Testis (tissue), 5 donors: ENCODE measurements at places on chromosomes 12 and 14. TPM values are rescaled to one million over a fixed set of nuclear protein-coding genes. Genes with fewer than 3 reads are reported as not detected.

- DNase-seq: peak; percentile 26
These were observed 47.1 kb downstream of the GIT2 start for GRCh38 chr12:109949089-109949488.

- no peak for DNase-seq
These were observed 192.7 kb downstream of the BTG1 start for GRCh38 chr12:91952916-91953315.

- no peak for DNase-seq
These were observed 73.3 kb downstream of the EID3 start for GRCh38 chr12:104376650-104377513.

- peak; percentile 66 for DNase-seq
These were observed 266.9 kb downstream of the NOVA1 start for GRCh38 chr14:26330982-26331381.

Gene VDR
- 3.7 TPM for polyA plus RNA-seq

DNA sequence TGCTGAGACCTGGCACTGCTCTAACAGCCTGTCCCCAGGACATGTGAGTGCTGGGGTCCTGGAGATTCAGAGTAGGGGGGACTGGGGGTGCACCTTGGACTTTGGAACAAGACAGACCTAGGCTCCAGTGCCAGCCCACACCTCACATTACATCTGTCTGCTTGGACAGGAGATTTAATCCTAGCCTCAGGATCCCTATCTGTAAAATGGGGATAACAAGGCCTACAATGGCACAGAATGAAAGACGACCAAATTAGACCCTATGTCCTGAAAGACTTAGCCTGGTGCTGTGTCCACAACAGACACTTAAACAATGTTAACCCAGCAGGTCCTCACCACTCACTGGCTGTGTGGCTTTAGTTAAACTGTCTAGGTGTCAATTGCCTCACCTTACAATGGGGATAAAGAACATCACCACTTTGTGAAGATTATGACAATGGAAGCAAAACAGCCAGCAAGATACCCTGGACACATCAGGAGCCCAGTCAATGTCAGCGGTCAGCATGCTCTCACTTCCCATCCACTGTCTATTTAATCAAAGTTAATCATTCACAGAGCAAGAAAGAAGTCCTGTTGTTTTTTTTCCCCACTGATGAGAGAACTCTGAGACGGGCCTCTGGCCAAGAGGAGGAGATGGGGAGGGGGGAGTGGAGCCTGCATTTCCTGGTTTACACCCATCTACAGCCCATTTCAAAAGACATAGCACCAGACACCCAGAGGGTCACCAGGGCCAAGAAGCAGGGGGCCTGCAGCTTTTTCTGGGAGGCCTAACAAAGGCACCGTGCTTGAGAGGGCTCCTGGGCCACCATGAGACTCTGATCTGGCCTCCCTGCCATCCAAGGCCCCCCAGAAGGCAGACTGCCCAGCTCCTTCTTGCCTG is 40.6 kb downstream of the ACTN1 start:
- DNase-seq: no peak

Gene GALNT8
- 31.1 TPM for polyA plus RNA-seq

- no peak for DNase-seq
These were observed 59.3 kb upstream of the KCNA5 start for GRCh38 chr12:4984344-4984743.

Gene KSR2
- polyA plus RNA-seq: 3.8 TPM

DNA sequence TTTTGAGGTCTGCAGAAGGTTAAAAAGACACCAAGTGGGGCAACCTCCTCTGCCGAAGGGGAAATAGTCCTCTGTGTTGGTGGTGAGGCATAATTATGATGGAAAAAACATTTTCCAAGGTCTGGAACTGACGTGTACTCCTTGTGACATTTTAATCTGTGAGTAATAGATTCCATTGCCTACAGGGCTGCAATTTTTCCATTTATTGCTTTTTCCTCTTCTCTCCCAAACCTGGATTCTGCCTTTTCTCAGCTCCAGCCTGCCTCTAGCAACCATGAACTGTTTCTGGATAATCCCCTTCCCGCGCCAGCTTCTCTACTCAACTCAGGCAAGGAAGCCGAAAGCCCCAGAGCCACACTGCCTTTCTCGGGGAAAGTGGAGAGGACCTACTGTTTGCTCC is 230.1 kb upstream of the PLXNC1 start:
- no peak for DNase-seq

GRCh38 chr14:23379366-23380196 is 2.7 kb downstream of the CMTM5 start:
- peak; percentile 57 for DNase-seq

Gene HOXC12
- not detected for polyA plus RNA-seq

- no peak for DNase-seq
These were observed 682.4 kb downstream of the DIO2 start for GRCh38 chr14:79528828-79529416.

DNA sequence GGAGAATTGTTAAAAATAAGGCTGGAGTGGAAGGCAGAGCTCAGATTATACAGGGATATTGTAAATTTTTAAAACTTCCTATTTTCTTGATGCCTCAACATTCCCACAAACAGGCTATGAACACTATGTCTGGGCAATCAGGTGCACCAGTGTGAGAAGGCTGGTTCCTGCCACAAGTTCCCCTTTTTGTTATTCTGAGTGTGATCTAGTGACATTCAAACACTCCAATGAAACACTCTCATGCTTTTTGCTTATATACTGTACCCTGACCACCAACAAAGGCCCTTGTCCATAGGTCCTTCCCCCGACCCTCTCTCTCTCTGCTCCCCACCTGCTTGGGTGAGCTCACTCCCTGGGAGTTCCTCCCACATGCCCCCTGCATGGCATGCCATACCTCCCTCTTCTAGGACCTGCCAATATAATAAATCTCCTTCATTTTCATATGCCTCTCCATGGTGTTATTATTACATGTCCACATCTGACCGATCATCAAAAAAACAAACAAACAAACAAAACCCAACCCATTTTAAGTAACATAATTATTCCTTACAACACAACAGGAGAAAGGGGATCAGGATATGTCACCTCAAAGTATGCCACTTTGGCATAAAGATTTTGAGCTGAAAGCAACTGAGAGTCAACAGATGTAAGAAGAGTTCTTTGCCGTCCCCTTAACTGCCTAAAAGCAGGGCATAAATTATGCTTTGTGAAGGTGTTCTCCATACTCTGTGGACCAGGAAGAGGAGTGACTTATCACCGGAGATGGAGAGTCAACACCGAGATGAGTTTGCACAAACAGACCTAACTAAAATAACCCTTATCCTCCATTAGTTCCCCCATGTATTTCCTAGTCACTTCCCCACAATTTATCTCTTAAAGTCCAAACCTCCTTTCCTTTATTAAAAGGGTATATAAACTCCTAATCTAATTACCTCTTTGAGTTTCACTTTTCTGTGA is 42.5 kb upstream of the CATSPERB start:
- no peak for DNase-seq

GRCh38 chr14:29016050-29016900 is 249.7 kb downstream of the FOXG1 start:
- DNase-seq: peak; percentile 69

- DNase-seq: peak; percentile 37
These were observed 888 bp downstream of the CCDC88C start for GRCh38 chr14:91416744-91417119.

GRCh38 chr12:119412306-119412705 is 77.8 kb downstream of the CCDC60 start:
- DNase-seq: no peak

Gene R3HDM2
- polyA plus RNA-seq: 54.6 TPM

- DNase-seq: peak; percentile 78
These were observed at the start of gene SYCP3 for GRCh38 chr12:101738920-101739665. SYCP3 (minus strand) TSS chr12:101739462; CDS start chr12:101737935, 1,527 bp downstream.

Gene ALX1
- 0.80 TPM for polyA plus RNA-seq

Gene UTP20
- polyA plus RNA-seq: 12.7 TPM

DNA sequence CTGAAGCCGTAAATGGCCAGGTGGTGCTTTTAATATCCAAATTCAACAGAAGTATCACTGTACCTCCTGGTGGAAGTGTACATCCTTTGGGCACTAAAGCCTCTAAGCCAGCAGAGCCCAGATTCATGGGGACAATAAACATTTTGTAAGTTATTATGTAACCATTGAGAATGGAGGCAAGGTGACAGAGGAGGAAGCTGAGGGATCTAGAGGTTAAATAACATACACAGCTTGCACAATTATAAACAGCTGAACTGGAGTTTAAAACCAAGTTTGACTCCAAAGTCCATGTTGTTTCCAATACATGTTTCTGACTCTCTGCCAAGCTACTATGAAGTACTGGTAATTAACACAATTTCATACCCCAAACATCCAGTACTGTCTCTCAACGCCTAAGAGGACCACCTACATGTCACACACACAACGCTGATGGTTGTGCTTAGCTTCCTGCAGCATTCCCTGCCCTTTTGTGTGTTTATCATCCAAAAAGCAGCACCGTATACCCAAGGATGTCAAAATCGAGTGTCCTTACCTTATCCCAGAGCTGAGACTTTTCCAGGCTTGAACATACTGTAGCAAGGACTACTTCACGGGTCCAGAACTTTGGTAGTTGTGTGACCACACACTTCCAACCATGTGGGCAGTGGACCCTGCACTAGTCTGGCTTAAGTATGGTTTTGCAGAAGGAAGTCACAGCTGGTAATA is 41.3 kb downstream of the EGLN3 start:
- DNase-seq: no peak

GRCh38 chr14:23627961-23628360 is 8.2 kb upstream of the DHRS2 start:
- DNase-seq: no peak

DNA sequence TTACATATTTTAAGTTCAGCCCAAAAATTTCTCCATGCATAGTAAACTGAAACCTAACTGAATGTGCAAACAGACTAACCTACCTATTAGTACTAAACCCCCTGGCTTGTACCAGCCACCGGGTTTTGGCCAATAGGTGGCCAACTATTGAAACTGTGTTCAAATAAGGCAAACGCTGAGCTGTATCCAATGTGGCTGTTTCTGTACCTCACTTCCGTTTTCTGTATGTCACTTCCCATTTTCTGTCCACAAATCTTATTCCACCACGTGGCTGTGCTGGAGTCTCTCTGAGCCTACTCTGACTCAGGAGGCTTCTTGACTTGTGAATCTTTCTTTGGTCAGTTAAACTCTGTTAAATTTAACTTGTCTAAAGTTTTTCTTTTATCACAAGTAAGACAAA is 6.0 kb upstream of the FBXO34 start:
- no peak for DNase-seq

- DNase-seq: no peak
These were observed 459.4 kb downstream of the ETNK1 start for GRCh38 chr12:23084236-23084995.

DNA sequence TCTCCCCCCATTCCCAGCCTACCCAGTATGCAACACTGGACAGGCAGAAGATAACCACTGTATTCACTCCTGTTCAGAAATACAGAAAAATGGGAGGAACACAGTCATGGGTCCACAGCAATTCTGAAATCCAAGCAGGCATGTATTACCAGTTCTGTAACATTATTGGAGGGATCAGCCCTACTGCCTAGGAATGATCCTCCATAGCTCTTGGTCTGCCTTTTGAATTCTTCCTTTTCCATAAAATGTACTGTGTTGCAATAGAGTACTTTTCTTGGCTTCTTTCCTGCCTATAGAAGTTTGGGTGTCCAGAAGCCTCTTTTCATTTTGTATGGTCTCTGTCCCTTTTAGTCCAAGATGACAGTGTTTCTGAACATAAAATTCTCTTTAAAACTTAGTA is 46.5 kb downstream of the SPATS2 start:
- no peak for DNase-seq

DNA sequence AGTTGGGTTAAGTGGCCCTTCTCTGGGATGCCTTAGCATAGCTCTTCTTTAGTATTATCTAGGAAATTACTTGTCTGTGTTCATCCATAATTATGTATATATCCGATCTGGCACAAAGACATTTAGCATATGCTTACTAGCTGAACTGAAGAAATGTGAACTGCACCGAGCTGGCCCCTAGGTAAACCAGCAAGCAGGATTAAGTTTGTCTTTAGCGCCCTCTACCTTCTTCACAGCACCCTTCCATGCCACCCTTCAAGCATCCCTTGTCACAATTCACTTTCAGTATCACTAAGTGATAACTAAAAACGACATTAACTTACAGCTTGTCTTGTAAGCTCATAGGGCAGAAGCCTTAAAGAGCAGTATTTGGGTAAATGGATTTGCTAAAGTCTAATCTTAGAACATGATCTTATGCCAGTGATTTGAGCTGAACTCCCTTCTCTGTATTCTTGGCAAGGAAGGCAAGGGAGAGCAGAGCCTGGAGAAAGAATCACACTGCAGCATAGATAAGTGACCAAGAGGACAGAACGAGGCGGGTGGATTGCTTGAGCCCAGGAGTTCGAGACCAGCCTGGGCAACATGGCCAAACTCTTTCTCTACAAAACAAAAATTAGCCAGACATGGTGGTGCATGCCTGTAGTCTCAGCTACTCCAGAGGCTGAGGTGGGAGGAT is 2.6 kb upstream of the HAL start:
- peak; percentile 52 for DNase-seq
